ENCODE measurements at places on chromosomes 4 and X.

- no peak for DNase-seq
Observed at GRCh38 chrX:63511361-63511760, 160.2 kb upstream of the SPIN4 start.

DNA sequence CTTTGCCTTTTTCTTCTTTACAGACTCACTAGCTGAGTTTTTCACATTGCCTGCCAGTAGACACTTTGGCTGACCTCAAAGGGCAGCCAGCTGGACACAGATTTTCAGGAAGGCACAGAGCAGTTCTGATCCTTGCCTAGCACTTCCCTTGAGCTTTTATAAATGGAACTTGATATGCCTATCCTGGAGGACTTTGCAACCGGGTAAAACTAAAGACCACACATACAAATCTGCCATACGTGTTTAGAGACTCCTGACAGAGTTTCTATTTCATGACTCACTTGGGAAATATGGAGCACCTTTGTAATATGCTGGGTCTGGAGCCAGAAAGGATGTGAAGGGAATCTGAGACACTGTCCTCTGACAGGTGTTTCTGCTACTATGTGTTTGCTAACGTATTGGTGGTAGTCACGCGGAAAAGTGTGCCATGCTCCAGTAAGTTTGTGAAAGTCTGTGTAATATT is 56.7 kb upstream of the RASSF6 start:
- no peak for DNase-seq

DNA sequence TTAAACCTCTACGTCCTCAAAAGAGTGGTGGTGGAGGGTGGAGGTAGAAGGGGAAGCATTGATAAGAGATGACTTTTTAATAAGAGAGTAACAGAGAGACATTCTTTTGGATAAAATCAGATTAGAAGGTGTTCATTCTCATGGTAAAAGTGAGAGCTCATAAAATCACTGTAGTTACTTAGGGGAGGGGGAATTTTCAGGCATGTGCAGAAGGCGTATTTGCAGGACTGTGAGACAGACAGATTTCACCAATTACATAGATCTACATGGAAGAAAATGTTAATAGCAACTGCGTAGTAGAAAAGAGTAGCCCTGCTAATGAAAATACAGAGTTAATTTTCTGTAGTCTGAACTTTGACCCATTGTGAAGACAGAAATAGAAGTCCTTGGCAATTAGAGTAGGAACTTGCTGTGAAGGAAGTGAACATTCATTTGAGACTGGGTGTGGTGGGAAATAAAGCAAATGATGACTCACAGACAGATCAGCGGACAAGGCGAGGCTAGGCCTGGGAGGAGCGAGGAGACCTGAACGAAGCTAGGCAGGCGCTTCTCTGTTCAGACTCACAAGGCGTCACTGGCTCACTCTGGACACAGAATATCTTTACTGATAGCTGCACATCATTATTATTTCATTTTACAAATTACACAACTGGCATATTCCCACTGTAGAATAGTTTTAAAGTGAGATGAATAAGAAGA is 57.2 kb upstream of the FAM9C start:
- DNase-seq: no peak

- DNase-seq: no peak
Observed at GRCh38 chr4:35138449-35138848, 1105.9 kb downstream of the ARAP2 start.

DNA sequence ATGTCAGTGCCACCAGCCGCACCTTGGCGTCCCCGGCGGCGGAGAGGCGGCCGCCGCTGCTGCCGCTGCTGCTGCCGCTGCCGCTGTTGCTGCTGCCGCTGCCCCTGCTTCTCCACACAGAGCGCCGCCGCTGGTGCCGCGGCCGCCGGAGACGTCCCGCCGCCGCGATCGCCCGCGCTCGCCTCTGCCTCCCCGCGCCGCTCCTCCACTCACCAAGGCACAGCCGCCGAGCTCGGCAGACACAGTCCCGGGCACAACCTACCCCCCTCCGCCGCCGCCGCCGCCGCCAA is at the start of gene PPP3CA:
Gene PPP3CA (minus strand): TSS at position 260 of the 290 bp plus-strand sequence.
- DNase-seq: no peak

DNA sequence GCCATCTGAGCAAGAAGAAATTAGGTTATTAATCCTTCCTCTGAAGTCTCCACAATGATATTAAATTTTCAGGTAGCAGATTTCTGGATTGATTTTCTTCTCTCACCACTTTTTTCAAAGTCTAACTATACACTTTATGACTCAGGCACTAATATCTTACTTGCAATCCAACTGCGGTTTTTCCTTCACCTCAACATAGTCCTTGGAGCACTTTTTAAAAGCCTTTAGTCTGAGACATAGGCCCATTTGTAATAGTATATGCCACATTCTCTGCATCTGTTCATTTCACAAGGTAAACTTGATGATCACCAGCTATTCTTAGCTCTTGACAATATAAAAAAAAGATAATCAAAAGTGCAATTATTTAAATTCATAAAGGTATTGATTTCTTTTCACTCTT is 55.9 kb upstream of the EDNRA start:
- DNase-seq: no peak

DNA sequence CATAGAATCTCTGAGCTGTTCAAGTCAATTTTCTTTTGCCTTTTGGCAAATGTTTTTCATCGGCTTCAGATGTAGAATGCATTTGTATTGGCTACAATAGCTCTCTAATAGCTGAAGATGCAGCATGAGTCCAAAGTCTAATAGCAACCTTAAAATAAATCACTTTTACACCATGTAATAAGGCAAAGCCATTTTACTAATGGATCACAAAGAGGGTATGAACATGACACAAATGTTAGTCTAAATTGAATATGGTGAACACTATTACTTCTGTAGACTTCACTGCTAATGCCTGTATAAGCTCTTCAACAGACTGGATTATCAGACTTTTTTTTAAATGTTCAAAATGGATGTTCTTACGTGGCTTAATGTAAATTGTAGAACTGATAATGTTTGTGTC is 645.3 kb downstream of the TLL1 start:
- DNase-seq: no peak

- peak; percentile 84 for DNase-seq
Observed at GRCh38 chr4:56799824-56800756, 21.4 kb downstream of the SPINK2 start.

GRCh38 chr4:168562041-168562571 is 65.3 kb downstream of the PALLD start:
- no peak for DNase-seq

GRCh38 chrX:46200413-46200812 is 344.8 kb downstream of the ZNF674 start:
- DNase-seq: no peak

- DNase-seq: no peak
Observed at GRCh38 chr4:182206266-182206665, 36.9 kb upstream of the TENM3 start.

DNA sequence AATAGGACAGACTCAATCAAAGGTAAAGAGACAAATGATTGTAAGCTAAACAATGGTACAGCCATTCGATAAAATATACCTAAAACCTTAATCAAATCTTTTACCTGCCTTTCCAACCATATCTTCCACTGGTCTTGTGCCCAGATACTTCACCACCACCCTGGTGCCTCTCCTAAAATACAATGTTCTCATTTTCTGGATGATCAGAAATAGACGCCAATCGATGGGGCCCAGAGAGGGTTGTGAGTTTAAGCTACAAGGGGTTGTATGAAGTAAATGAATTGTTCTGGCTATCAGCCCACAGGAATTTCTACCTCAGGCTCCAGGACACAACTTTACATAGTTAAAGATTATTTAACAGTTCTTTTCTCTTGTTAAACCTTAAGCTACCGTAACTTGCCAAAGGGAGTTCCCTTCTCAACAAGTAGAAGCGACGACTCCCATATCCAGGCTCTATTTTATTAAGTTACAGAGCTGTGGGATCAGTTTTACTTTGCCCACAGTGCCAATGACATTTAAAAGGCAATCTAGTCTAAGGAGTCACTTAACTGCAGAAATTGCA is 99.1 kb downstream of the CHRNA9 start:
- DNase-seq: no peak

DNA sequence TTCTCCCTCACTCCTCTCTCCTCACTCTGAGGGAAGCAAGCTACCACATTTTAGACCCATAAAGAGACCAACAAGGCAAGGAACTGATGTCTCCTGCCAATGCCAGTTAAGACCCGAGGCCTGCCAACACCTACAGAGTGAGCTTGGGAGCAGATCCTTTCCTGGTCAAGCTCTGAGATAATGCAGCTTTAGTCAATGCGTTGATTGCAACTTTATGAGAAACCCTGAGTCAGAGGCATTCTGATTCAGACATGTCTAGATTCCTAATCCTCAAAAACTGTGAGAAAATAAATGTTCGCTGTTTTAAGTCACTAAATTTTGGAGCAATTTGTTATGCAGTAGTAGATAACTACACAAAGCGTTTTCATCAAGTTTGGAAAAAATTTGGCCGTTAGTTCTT is 115.5 kb downstream of the JADE1 start:
- no peak for DNase-seq

- no peak for DNase-seq
Observed at GRCh38 chrX:23841847-23842522, 59.0 kb downstream of the SAT1 start.

DNA sequence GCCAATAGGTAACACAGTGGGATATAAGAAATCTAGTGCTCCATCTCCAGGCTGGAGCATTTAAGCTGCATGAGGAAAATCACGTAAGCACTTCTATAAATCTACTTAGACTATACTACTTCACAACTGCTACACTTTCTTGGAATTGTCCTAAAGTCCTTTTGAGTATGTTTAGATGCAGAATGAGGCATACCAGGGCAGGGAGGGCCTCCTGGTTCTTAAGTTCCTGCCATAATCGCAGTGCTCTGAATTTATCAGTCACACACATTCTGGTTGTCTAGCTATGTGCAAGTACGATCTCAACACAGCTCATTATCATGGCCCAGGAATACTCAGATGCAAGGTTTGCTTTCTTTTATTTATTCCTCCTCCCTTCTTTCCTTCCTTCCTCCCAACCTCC is 130.3 kb downstream of the GUCY2F start:
- DNase-seq: no peak

- no peak for DNase-seq
Observed at GRCh38 chrX:101009090-101009489, 39.6 kb downstream of the ARL13A start.

DNA sequence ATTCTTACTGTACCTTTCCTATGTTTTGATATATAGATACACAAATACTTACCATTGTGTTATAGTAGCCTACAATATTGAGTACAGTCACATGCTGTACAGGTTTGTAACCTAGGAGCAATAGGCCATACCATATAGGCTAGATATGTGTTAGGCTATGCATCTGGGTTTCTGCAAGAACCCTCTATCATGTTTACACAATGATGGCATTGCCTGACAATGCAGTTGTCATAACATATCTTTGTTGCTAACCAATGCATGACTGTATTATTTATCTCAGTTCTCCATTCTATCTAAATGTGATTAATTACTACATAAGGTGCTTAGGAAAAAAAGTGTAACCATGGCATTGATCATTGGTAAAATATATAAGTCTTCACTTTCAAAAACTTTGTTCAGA is 10.0 kb upstream of the SPCS3 start:
- no peak for DNase-seq

DNA sequence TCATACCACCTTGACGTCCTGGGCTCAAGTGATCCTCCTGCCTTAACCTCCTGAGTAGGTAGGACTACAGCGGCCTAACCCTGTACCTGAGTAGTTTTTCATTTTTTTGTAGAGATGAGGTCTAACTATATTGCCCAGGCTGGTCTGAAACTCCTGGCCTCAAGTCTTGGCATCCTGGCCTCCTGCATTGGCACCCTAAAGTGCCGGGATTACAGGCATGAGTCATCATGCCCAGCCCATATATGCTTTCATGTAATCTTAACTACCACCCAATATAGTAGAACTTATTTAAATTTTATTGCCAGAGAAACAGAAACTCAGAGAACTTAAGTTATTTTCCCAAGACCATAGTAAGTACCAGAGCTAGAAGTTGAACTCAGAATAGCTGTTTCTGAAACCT is 27.1 kb downstream of the AFM start:
- no peak for DNase-seq

GRCh38 chrX:20197641-20198210 is 56.1 kb upstream of the EIF1AX start:
- no peak for DNase-seq

DNA sequence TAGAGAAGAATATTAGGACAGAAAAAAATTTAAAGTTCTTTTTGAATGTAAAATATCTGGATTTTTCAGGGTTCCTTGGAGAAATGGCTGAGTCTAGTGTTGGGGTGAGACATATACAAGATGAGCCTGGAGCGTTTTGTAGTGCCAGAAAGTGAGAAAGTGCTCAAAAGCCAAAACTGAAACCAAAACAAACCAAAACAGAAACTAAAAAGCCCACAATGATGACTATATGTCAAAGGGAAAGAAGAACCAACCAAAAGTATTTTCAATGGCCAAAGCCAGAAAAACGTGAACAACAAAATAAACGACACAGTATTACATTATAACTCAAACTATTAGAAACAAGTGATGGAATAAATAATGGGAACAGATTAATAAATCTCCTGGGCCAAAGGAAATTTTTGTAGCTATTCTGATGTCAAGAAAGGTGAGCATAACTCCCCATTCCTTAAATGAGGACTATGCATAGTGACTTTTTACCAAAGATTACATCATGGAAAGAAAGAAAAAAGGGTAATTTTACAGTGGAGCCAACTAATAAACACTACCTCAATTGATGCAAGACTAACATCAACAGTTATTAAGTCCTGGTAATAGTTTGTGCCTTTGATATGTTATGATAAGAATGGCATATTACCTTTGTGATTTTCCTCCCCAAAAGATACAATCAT is 1137.6 kb downstream of the C4orf33 start:
- DNase-seq: no peak

DNA sequence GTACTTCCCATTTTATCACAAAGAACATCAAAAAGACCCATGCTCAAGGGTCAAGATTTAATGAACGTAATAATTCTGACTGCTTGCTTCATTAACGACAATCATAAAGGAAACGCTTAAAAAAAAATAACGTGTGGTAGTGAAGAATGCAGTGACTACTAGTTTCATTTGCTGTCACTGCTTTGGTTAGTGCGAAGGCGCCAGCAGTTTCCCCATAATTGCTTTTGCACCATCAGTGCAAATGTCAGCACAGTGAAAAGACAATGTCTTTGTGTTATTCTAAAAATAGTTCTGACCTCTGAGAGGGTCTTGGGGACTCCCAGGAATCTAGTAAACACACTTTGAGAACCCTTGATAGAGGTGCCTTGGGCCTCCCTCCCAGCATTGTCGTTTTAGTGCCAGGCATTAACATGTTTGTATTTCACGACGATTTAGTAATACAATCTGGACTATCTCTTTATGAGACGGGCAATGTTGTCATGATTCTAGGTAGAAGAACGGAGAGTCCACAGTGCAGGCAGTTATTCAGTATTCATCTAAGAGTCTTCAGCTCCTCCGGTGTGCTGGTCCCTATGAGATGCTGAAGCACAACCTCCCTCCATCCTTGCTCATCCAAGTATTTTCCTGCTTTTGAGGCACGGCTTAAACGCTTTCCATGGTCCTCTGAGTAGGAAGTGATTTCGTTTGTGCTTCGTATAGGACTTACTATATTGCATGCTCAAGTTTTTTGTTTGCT is 71.0 kb downstream of the AFF1 start:
- DNase-seq: peak; percentile 33

GRCh38 chr4:22363036-22363435 is 152.8 kb downstream of the ADGRA3 start:
- DNase-seq: no peak
